ENCODE measurements at places on chromosomes 5 and 9.

GRCh38 chr5:82011761-82012160 is 39.9 kb downstream of the ATG10 start:
- no peak for DNase-seq

DNA sequence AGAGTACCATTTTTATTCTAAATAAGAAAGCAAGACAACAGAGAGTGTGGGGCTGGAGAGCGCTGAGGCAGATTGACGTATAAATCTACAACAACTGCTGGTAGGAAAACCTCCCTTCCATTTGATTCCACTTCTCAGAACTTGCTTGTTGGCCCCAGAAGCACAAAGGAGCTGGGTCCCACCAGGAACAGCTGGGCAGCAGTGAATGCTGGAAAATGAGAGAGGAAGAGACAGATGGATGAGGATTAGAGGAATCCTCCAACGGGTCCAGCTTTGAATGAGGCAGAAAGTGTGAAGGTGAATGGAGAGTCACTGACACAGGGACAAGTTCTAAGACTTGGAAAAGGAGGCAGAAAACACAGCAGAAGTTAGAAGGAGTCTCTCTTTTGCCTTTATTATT is 14.8 kb downstream of the TAS2R1 start:
- no peak for DNase-seq

- no peak for DNase-seq
Measured at GRCh38 chr9:18437315-18438201, 36.4 kb upstream of the ADAMTSL1 start.

DNA sequence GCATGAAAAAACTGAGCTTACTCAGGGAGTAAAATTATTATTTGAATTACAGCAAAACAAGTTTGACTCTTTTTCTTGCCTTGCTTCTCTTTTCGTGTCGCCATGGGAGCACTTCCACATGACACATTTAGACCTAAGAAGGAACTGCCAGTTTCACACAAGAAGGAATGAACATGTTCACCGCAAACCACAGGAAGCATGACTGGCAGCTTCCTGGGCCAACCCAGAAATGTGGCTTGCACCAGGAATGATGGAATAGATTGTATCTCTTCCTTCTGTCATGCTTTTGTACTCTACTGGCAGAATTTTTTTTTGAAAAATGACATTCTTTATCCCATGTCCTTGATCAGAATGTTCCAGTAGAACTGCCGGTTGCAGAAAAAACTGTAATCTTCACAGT is 32.9 kb upstream of the MAN2A1 start:
- DNase-seq, result no peak

DNA sequence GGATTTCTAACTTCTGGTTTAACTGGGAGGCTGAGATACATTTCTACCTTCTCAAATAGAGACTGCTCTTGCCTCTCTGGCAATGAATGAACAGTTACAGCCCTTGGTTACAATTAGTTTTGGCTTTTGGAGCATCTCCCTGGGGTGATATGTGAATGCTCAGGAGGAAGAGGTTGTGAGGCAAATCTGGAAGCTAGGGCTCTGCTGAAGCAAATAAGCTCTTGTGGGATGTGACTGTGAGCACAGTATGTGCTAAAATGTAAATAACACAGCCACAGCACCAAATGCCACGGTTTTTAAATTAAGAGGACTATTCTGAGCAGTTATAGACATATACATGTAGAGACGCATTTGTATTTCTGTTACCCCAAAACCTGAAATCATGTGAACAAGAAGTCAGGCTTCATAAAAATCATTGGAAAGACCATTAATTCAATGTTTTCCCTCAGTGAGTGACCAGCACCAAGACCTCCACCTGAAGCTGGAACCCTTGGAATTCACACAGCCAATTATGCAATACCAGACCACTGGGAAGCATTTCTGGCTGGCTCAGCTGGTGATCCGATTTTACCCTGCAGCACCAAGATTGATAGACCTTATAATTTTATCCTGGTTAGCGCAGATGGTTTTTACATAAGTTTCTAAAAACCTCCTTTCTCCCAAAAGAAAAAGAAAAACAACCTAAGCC is 3.0 kb upstream of the SLC44A1 start:
- DNase-seq, result no peak

DNA sequence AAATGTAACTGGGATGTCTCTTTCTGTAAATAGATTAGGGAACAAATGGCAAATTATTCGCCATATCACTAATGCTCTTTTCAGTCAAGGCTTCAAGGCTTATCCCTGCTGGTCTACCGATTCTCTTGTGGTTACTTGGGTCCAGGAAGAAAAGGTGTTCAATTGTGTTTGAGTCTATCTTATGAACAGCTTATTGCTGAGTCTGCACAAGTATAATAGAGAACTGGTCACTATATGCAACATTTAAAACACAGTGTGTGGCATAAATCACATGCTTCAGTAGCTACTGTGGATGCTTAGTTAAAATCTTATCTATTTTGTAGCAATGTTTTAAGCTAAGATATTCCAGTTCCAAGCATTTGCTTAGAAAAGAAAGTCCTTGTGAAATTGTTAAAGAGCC is 274.2 kb upstream of the FAM174A start:
- DNase-seq, result no peak

DNA sequence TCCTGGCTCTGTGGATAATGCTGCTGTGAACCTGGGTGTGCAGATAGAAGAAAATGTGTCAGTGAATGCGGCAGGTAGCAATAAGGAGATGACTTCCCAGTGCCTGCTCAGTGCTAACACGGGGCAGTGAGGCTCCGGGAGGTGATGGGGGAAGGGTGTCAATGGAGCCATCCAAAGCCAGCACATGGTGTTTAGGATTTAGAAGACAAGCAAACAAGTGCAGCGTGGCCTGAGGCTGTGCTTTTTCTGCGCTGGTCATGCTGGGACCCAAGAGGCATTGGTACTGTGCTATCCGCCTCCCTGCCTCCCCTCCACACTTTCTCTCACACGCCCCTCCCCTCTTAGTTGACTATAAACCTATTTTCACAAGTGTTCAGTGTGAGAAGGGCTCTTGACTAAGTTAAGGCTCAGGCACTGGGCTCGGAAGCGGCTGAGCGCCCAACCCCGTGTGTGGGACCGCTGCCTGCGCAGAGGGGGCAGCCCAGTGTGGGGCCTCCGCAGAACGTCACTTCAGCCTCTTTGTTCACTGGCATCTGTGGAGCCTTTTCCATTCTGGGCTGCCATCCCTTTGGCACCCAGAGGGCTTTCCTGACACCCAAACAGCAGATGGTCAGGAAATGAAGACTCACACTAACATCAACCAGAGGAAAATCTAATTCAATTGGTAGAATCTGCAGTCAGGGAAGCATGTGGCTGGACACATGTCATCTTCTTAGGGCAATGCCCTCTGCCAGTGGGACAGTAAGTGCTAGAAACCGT is 21.8 kb upstream of the NINJ1 start:
- no peak for DNase-seq

DNA sequence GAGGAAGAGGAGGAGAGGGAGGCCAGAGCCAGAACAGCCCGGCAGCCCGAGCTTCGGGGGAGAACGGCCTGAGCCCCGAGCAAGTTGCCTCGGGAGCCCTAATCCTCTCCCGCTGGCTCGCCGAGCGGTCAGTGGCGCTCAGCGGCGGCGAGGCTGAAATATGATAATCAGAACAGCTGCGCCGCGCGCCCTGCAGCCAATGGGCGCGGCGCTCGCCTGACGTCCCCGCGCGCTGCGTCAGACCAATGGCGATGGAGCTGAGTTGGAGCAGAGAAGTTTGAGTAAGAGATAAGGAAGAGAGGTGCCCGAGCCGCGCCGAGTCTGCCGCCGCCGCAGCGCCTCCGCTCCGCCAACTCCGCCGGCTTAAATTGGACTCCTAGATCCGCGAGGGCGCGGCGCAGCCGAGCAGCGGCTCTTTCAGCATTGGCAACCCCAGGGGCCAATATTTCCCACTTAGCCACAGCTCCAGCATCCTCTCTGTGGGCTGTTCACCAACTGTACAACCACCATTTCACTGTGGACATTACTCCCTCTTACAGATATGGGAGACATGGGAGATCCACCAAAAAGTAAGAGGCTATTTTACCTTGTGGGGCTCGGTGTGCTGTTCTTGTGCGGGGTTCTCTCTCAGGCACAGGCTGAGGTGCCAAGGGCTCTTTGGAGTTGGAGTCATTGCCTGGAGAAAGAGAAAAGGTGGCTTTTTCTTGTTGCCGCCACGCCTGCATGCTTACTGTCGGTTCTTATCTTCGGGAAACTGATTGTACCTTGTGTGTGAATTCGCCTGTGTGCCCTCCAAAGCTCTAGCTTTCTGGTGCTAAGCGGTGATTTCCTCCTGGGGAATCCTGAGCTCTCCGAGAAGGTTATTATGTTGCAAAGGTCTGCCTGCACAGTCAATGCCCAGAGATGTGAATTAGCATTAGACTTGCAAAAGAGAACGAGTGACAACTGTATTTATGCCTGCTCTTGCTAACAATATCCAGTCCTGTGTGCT is at the start of gene ISL1:
Gene ISL1 (plus strand): TSS at position 318 of the 991 bp plus-strand sequence. CDS start 224 bp downstream, at position 542.
- DNase-seq, result no peak

DNA sequence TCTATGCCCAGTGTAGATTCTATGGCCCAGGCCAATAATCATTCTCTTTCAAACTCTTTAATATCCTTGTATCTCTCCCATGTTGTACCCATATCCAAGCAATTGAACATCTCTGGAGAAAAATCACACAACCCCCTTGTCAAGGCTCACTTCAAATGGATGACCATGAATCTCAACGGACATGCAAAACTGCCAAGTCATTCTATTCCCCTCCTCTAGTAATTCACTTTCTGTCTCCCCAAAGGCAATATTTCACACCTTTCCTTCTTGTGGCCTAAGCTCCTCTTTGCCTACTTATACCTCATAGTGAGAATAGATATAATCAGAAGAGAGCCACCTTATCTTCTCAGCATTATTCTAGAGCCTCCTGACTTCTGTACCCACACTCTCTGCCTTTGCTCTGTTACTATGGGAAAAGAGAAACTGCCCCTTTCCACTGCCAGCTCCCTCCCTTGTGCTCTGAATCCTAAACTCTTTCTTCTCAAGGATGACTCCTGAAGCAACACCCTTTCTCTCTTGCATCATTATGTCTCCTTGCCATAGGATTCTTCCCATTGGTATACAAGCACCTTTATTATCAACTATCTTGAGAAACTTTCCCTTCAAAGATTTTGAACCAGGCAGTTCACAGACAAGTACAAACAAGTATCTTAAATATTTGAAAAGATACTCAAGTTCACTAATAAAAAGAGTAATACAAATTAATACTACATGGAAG is 66.1 kb downstream of the RPS23 start:
- no peak for DNase-seq

- no peak for DNase-seq
Measured at GRCh38 chr9:4491626-4491975, 1.3 kb downstream of the SLC1A1 start.

GRCh38 chr9:119707228-119707845 is 338.1 kb upstream of the BRINP1 start:
- DNase-seq, result no peak

DNA sequence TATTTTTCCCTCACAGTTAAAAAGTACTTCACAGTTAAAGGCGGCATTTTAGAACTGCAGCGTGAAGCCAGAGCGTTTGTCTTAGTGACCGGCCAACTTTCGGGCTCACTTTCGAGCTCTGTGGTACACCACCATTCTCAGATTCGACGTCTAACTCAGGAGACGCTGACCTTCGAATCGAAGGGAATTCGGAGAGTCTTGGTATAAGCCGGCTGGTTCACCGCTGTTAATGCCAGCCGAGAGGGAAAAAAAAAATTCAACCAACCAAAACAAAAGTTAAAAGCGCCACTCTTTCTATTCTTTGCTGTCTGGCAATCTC is 544 bp upstream of the SNX24 start:
- no peak for DNase-seq

GRCh38 chr5:32410630-32411029 is 33.9 kb downstream of the ZFR start:
- no peak for DNase-seq

GRCh38 chr5:82905986-82906385 is 171.2 kb downstream of the TMEM167A start:
- DNase-seq, result no peak

DNA sequence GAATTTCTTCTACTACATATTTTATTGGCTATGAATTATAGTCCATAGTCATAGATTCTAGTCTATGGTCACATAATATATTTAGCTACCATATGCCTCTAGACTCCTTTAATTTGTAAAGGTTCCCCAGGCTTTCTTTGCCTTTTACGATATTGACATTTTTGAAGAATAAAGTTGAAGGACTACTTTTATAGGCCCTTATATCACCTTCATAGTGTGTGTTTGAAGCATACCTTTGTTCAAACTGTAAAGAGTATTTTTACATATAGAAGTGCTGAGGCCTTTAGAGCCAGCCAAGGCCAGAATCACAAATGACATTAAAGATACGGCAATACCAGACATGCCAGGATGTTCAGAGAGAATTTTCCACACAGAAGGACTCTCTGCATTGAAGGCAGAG is 147.0 kb downstream of the GABRG2 start:
- DNase-seq, result no peak

- DNase-seq, result no peak
Measured at GRCh38 chr5:132480893-132481595, 9.5 kb downstream of the IRF1 start.

GRCh38 chr9:91844701-91845291 is 105.2 kb downstream of the ROR2 start:
- DNase-seq, result no peak

DNA sequence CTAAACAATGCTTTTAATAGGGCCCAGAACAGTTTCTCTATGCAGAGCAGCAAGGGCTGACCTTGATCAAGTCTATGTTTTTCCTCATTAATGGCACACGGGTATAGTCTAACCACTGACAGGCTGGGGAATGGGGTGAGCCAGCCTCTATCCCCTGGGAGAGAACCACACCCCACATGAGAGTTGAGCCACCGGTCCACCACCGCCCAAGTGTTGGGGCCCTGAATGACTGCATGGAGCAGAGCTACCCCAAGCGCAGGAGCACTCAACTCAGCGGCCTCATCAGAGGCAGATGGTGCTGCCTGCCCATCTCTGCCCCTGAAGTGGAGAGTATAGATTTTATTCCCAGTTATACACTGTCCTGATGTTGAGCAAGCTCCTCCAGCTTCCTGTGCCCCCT is 247.9 kb upstream of the IRX1 start:
- DNase-seq, result no peak

GRCh38 chr9:131697097-131697496 is 42.8 kb downstream of the RAPGEF1 start:
- no peak for DNase-seq

GRCh38 chr5:368183-369084 is 46.9 kb downstream of the AHRR start:
- no peak for DNase-seq

GRCh38 chr5:35338157-35338453 is 107.8 kb upstream of the PRLR start:
- DNase-seq, result no peak

- no peak for DNase-seq
Measured at GRCh38 chr5:82509762-82510161, 231.6 kb upstream of the RPS23 start.

- no peak for DNase-seq
Measured at GRCh38 chr5:44714871-44715561, 93.7 kb upstream of the MRPS30 start.

DNA sequence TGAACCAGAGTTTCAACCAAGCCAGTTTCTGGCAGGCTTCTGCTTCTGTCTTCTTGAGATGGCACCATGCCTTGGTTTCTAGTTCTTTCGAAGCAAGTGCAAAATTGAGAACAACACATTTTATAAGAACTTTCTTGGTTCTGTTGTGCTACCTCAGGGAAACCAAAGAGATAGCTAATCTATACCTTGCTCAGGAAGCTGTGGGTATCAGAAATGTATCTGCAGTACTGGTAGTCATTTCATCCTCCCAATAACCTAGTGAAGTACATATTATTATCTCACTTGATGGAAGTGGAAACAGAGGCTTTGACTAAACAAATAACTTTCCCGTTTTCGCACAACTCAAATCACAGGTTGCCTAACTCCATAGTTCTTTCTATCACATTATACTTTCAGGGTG is 246.6 kb downstream of the ENC1 start:
- DNase-seq, result no peak

- no peak for DNase-seq
Measured at GRCh38 chr5:156479849-156480248, 152.9 kb downstream of the SGCD start.

Measured in activated naive CD4-positive, alpha-beta T cell (primary cell).